Activated CD4-positive, alpha-beta T cell treated with anti-CD3 and anti-CD28 coated beads, Interleukin-2, Interleukin-6, amounts not matched to agents 100 ng/mL and 50 ng/mL, durations not matched to agents 16 hours and 8 hours (primary cell): ENCODE measurements at places on chromosomes 12 and 14.

- DNase-seq: no peak
Measured at GRCh38 chr14:50198499-50198898, 32.9 kb downstream of the SOS2 start.

DNA sequence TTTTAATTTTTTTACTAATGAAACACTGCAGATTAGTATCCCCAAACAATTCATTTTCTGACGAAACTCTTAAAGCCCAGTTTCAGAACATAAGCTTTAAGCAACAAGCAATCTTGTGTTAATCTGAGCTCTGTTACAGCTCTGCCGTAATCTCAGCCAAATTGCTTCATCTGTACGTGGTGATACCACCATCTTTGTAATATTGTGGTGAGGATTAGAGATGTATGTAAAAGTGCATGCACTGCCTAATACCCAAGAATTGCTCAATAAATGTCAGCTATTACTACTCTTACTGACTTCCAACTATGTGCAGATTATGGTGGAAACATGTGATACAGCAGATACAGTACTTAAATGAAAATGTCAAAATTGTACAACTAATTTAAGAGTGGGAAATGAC, 1.8 kb downstream of the AKAP5 start:
- no peak for DNase-seq

DNA sequence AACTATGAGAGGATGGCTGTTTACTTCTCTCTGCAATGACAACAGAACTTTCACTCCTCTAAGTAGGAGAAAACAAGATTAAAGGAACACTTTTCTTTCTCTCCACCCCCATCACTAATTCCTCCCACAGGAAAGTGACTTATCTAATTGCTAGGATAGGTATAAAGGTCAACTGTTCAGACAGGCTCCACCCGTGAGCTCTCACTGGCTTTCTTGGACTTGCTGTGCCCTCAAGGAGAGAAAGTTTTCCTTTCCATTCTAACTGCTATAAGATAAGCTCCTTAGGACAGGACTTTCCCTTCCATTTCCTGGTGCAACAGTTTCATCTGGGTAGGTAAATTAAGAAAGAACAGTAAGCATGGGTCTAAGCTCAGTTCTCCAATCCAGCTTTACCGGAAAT, 4.8 kb downstream of the SLC41A2 start:
- DNase-seq: no peak

DNA sequence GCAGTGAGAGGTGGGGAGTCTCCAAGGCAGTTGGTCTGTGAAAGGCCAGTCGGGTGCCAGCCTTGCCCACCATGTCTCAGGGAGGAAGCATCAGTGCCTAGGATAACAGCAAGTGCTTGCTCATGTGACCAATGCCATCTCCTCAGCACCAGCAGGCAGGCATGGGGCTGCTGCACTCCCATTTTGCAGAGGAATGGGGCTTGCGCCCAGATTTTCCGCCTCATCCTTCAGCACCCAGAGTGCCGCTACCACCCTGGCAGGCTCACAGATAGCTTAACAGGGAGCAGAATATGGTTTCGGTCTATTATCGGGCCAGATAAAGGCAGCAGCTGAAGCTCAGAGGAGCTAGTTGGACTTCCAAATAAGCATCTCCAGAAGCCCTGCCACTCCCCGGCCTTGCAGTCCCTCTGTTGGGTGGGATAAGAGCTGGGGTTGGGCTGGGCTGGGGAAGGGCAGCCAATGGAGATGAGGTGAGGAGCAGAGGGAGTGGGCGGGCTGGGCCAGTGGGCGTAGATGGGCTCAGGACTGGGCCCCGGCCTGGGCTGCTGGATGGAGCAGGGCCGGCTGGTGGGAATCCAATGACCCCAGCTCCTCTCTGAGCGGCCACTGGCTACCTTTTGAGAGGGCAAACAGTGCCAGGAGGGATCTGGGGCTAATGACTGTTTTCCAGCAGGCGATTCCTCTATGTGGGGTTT, 8.4 kb upstream of the KRT80 start:
- DNase-seq: no peak

- no peak for DNase-seq
Measured at GRCh38 chr12:84636801-84637290, 275.8 kb downstream of the SLC6A15 start.

GRCh38 chr12:40586823-40587222, 105.4 kb upstream of the CNTN1 start:
- no peak for DNase-seq

DNA sequence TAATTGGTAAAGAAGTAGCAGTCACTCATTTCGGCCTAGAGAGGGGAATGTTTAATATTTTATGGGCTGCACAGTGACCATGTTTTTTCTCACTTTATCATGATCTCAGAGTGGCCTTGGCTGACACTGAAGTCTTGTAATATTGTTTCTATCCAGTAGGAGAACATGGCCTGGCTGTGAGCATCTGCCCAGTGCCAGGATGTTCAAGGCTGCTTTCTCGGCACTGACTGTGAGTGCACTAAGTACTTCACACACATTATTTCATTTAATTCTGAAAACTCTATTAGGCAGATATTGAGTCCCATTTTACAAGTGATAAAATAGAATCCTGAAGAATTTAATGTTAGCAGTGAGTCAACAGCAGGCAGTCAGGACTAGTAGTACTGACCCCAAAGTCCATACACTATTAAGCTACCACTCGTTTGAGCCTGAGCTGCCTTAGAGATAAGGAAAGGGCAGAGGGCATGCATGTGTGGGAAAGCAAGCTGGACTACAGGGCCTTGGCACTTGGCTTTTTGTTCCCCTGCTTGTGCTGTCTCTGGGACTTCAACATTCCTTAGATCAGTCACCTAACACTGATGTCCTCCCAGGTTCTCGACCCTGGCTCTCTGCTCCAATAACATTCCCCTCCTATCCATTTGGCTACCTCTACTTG, 42.2 kb upstream of the APPL2 start:
- no peak for DNase-seq

- peak; percentile 57 for DNase-seq
Measured at GRCh38 chr14:72513965-72514659, 379.8 kb downstream of the DPF3 start.

GRCh38 chr14:90549794-90550641, 153.2 kb downstream of the CALM1 start:
- DNase-seq: no peak

- DNase-seq: no peak
Measured at GRCh38 chr14:58705066-58705465, 67.3 kb downstream of the DACT1 start.

GRCh38 chr12:39372204-39372925, 70.6 kb downstream of the KIF21A start:
- DNase-seq: no peak

GRCh38 chr14:34034447-34035176, 83.7 kb upstream of the EGLN3 start:
- DNase-seq: no peak

- DNase-seq: no peak
Measured at GRCh38 chr14:75905147-75905904, 76.5 kb downstream of the TGFB3 start.

DNA sequence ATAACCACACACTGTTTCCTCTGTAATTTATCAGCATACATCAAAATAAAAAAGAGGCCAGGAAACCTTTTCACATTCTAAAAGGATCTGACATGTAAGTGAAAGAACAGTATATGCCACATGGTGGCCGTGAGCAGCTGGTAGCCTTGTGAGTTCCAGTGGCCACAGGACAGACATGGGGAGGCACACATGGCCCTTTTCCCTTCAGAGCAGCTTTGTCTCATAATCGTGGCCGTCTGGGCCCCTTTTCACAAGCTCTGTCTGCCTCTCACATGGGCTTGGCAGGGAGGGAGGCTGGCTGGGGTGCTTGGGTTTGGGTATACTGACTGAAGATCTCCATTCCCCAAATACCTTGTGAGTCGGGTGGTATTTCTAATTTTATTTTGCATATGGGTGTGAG, 1.5 kb upstream of the ZDHHC22 start:
- no peak for DNase-seq
